ENCODE measurements at places on chromosomes 12 and 14.

DNA sequence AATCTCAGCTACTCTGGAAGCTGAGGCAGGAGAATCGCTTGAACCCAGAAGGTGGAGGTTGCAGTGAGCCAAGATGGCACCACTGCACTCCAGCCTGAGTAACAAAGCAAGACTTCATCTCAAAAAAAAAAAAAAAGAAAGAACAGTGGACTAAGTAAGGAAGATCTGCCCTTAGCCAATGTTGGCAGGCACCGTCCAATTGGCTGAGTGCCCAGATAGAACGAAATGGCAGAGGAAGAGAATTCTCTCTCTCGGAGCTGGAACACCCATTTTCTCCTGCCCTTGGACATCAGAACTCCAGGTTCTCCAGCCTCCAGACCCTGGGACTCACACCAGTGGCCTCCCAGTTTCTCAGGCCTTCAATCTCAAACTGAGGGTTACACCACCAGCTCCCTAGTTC is 49.9 kb downstream of the ESR2 start:
- no peak for DNase-seq

DNA sequence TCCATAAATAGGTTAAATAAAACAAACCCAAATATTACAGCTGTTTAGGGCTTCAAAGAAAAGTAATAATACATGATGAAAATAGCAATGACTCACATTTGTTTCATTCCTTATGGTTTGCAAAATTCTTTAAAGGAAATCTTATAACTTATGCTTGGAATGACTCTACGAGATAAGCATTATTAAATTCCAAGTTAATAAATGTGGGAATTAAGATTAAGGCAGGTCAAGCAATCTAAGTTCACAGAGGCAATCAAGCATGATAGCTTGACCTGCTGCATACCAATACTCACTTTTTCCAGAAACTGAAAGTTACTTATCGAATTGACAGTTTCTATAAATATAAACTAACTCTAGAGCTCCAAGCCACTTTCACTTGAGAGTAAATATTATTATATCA is 1002.9 kb upstream of the SEL1L start:
- DNase-seq = no peak

GRCh38 chr14:21233457-21234076 is 35.7 kb downstream of the HNRNPC start:
- DNase-seq = no peak

DNA sequence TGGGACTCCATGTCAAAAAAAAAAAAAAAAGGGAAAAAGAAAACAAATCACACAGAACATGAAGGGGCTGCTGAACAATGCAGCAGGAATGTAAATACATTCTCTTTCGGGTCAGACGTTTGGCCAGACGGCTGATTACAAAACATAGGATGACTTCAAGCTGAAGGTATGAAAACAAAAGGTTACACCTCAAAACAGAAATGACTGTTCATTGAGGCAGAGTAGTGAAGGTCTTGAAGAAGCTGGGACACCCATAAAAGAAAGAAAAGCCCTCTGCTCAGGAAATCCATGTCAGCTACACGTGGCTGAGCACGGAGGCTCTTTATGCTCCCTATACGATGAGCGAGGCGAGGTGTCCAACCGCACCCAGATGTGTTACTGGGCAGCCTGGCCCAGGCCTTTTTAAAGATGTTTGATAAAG is 37.7 kb downstream of the FGD4 start:
- no peak for DNase-seq

GRCh38 chr12:53152390-53152789 is 28.1 kb upstream of the ZNF740 start:
- DNase-seq = no peak

GRCh38 chr12:75694534-75695268 is 183.3 kb upstream of the KRR1 start:
- no peak for DNase-seq

DNA sequence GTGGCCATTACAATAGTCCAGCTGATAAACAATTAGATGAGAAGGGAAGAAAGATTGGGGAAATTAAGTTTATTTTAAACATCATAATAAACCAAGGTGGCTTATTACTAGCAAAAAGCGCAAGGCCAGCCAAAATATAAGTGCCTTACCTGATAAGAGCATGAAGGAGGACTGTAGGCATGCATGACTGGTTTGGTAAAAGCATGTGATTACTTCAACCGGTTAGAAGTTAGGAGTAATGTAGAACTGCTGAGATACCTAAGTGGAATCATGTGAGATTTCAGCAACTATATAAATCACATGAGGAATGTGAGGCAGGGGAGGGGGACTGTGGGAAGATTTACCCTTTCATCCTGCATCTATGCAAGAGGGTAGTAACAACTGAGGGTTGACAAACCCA is 59.7 kb upstream of the CCDC196 start:
- DNase-seq = no peak

DNA sequence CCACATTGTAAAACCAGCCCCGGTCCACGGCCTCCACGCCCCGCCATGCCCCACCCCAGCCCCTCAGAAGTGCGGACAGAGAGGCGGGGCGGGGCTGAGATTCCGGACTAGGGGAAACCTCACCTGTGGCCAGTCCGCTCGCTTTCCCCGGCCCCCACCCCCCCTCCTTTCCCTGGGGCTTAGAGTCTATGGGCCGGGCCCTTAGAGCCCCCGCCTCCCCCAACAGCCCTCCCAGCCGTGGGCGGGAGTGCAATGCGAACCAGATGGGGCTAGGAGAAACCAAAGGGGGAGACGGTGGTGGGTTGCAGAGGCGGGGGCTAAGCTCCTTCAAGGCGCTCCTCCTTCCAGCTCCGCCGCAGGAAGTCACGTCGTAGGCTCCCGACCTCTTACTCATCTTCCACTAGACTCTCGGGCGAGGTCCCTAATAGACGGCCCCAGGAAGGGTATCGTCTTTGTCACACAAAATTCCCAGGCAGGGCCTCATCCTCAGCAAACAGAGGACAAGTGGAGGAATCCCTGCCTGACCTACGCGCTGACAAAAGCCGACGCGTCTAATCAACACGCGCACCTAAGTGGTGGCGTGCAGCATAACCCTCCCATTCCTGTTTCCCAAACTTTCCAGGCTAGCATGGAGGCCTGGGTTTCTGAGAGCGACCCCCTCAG is 1.1 kb upstream of the NAB2 start:
- DNase-seq = peak; percentile 90

DNA sequence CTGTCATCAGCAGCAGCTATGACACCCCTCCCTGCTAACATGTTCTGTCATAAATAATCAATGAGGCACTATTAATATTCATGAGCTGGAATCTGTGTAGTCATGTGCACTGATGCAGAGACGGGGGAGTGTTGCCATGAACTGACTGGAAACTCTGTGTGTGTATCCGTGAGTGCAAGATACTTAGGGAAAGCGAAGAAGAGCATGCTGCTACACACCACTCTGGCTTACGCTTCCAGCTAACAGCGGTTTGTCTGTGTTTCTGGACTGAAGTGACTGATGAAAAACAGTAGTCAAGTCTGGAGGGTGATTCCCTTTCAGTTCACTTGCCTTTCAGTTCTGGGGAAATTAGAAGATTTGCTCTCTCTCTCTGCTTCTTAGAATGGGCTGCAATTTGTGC is 249.4 kb downstream of the PDZRN4 start:
- no peak for DNase-seq

GRCh38 chr12:31220061-31220460 is 105.9 kb downstream of the SINHCAF start:
- DNase-seq = no peak

- no peak for DNase-seq
Measured at GRCh38 chr12:22835431-22835830, 210.5 kb downstream of the ETNK1 start.

DNA sequence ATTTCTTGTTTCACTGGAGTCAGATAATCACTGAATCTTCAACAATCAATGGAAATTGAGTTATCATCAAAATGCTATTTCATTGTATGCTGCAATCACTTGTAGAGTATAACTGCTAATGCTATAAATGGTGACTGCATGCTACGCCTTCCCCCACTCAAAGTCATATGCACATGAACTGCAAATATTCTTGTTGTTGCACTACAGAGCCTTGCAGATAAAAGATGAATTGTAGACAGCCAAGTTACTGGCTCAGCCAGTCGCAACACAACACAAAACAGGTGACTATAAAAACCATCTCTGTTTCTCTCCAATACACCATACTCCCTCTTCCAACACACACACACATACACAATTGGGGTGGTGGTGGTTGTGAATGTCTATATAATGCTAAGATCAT is 171.0 kb upstream of the HMGA2 start:
- no peak for DNase-seq

- DNase-seq = no peak
Measured at GRCh38 chr12:50297027-50297426, 13.7 kb upstream of the LIMA1 start.

- no peak for DNase-seq
Measured at GRCh38 chr12:106296179-106296877, 6.2 kb upstream of the TCP11L2 start.

DNA sequence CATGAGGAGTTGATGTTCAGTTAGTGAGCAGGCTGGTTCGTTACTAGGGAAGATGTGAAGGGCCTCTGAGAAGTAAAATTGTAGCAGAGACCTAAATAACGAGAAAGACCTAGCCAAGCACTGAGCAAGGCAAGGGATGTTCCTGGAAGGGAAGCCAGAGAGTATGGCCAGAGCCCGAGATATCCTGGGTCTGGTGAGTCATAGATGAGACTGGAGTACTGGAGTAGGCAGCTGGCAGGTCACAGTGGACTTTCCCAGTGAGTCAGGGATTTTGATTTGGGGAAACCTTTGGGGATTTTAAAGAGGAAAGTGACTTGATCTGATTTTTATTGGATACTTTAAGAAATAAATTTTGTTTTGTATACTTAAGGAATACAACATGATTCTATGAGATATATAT is 369.0 kb downstream of the DIO2 start:
- no peak for DNase-seq
